Stimulated activated CD4-positive, alpha-beta T cell treated with anti-CD3 and anti-CD28 coated beads, Interleukin-15, amount 100 ng/mL, for 1 hour (primary cell): ENCODE measurements at places on chromosomes 12 and 14.

GRCh38 chr12:116659771-116660481 is 77.9 kb downstream of the SPRING1 start:
- DNase-seq, result no peak

- no peak for DNase-seq
Measured at GRCh38 chr14:87613881-87614280, 379.1 kb downstream of the GALC start.

- DNase-seq, result no peak
Measured at GRCh38 chr14:22668863-22669262, 24.7 kb upstream of the OR6J1 start.

DNA sequence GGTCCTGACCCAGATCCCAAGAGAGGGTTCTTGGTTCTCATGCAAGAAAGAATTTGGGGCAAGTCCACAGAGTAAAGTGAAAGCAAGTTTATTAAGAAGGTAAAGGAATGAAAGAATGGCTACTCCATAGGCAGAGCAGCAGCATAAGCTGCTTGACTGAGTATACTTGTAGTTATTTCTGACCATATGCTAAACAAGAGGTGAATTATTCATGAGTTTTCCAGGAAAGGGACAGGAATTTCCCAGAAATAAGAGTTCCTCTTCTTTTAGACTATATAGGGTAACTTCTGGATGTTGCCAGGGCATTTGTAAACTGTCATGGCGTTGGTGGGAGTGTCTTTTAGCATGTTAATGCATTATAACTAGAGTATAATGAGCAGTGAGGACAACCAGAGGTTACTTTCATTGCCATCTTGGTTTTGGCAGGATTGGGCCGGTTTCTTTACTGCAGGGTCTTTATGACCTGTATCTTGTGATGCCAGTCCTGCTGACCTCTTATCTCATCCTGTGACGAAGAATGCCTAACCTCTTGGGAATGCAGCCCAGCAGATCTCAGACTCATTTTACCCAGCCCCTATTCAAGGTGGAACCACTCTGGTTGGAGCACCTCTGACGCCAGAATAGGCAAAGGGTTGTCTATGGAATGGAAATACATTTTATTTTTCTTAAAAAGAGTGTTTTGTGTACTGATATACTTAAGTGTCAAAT is 113.8 kb downstream of the OTOGL start:
- no peak for DNase-seq

GRCh38 chr14:68539789-68540188 is 253.1 kb downstream of the ZFP36L1 start:
- no peak for DNase-seq

DNA sequence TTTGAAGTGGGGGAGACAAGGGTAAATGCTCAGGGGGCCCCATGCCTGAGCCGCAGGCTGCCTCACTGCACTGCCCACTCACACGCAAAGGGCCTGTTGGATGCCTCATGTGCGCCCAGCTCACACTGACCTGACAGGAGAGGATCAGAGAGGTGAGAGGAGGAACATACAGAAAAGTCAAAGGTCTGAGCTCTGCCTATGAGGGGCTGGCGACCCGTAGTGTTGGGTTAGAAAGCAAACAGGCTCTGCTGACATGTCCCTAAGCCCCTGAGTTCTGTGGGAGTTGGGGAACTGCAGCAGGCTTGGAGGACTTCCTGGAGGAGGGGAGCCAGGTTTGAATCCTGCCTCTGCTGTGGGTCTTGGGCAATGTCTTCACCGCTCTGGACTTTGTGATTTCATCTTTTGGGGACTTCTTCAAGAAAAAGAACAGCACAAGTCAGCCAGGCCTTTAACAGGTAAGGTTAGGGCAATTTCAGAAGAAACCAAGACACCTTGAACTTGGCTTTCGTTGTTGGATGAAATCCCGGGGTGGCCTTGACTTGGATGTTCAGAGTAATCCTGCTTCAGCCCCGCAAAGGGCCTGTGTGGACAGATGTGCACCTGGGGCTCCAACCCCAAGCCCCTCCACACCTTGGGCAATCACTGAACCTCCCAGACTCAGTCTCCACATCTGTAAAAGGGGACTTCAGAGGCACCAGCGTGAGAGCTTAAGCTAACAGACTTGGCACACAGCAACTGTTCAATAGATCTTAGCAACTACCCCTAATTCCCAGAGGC is 116.8 kb downstream of the SCARB1 start:
- DNase-seq, result no peak

GRCh38 chr12:132342251-132343227 is 13.2 kb upstream of the GALNT9 start:
- DNase-seq, result no peak

GRCh38 chr14:45242706-45243105 is 10.3 kb downstream of the MIS18BP1 start:
- no peak for DNase-seq

DNA sequence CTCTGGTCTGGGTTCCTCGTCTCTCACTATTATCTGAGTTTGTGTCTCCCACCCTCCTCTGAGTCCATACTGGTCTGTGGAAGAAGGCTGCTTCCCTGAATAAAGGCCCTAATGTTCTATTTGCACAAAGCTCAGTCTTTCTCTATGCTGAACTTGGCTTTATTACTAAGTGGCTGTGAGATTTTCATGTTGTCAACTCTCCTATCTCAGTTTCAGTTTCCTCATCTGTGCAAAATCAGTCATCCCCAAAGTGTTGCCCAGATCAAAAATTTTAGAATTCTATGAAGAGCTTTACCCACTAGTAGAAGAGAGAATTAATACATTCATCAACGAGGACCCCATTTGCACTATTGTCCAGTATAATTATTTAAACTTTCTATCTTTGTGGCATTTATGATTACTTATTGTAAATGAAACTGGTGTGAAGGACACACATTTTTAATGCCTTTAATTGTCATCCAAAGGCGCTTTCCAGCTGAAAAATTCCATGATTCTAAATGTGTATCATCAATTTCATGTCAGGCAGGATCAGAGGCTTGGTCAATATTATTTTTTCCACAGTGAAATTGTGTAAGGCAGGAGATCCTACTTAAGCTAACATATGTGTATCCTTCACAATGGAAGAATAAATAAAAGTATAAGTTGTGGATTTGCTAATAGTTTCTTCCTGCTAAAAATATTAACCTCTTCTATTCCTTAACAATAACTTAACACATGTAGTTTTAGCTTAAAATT is 79.1 kb upstream of the EEA1 start:
- no peak for DNase-seq

- no peak for DNase-seq
Measured at GRCh38 chr12:46160101-46160980, 108.5 kb downstream of the SLC38A1 start.

DNA sequence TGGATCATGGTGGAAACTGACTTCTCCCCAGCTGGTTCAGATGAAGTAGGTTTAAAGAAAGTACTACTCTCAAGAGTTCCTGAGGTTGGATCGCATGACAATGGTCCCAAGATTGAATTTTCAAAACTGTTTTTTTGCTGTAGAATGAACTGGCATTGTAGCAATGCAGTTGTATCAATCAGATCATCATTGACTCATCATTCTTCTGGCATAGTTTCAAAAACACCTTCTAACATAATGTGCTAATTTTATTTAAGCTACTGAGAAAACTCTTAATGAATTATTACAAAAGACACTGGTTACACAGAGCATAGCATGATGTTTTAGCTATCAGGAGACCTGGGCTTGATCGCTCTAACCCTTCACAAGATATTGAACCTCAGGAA is 384.5 kb upstream of the DCN start:
- no peak for DNase-seq

DNA sequence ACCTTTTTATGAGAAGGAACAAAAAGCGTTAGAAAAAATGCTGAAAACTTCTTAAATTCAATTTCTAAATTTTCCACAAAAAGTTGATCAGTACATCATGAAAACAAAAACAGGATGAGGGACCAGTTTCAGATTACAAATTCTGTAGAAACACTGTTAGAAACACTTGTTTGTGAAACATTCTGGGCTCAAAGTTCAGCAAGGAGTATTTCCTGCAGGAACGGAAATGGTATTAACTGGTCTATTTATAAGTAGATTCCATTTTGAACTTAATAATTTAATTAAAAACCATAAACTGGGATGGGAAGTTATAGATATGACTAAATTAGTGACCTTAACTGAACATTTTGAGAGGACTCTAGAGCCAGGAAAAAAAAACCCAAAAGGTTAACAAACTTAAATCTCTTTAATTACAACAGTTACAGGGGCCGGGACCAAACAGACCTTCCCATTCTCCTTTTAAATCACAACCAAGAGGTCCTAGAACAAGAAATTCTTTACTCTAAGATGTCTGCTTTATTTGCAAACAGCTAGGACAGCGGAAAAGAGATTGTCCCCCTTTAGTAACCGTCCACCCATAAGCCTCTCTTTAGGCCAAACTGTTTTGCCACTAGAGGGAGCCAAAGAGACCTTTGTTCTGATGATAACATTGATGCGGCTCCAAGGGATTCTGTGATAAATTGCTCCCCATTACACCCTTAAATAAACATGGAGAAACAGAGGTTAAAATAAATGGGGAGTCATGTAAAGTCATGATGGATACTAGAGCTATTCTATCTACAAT is 69.0 kb upstream of the RERGL start:
- DNase-seq, result no peak

- no peak for DNase-seq
Measured at GRCh38 chr12:125377093-125377492, 311.9 kb downstream of the AACS start.

- DNase-seq, result no peak
Measured at GRCh38 chr14:104818714-104819161, 17.8 kb downstream of the ZBTB42 start.

- no peak for DNase-seq
Measured at GRCh38 chr14:28771168-28771567, 4.6 kb downstream of the FOXG1 start.

- no peak for DNase-seq
Measured at GRCh38 chr12:132662901-132663755, 24.0 kb downstream of the POLE start.

DNA sequence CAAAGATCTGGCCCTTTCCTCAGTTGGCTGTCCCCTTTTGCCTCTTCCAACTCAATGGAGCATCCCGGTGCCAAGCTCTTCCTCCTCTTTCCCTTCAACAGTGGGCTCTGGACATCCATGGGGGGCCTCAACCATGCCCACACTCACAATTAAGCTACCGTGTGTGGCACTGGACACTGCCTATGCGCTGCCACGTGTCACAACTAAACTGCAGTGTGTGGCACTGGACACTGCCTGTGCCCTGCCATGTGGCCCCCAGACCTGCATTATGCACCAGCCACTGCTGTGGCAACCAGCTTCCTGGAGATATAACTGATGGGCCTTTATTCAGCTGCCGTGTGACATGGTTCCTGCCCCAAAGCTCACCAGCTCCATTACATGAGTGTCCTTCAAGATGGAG is 179.1 kb downstream of the KCNA5 start:
- no peak for DNase-seq

DNA sequence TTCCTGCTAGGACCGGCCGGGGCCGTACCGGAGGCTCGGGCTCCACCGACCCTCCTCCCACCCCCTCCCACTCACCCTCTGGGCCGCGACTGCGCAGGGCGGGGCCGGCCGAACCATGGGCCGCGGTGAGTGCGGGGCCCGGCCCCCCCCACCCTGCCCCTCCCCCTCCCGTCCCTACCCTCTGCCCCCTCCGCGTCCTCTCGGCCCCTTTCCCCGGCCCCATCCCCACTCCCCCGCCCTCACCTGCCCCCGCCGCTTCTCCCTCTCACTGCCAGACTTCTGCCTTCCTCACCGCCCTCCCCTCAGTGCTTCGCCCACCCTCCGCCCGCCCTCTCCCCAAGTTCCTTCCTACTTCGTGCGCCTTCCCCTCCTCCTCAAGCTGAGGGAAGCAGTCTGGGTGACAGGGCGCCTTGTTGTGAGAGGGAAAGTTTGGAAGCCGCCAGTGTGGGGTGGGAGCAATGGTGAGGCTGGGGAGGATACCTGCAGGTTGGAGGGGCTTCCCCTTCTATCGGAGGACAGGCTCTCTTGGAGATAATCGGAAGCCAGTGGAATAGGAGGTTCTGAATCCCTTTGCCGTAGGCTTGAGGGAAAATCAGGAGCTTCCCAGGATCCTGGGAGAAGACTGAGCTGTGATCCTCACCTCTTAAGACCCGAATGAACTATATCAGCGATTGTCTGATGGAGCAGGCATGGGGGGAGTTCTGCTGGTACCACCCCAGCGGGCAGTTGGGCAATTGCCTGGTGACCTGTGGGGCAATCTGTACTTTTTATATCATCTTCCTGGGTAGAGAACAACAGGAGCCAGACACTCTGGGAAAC is 472 bp downstream of the MBD6 start:
- DNase-seq, result no peak

GRCh38 chr14:71270111-71270510 is 362.9 kb downstream of the PCNX1 start:
- no peak for DNase-seq

- DNase-seq, result no peak
Measured at GRCh38 chr12:59030415-59030814, 110.1 kb upstream of the LRIG3 start.

- DNase-seq, result no peak
Measured at GRCh38 chr12:71797531-71797930, 42.0 kb upstream of the TBC1D15 start.

DNA sequence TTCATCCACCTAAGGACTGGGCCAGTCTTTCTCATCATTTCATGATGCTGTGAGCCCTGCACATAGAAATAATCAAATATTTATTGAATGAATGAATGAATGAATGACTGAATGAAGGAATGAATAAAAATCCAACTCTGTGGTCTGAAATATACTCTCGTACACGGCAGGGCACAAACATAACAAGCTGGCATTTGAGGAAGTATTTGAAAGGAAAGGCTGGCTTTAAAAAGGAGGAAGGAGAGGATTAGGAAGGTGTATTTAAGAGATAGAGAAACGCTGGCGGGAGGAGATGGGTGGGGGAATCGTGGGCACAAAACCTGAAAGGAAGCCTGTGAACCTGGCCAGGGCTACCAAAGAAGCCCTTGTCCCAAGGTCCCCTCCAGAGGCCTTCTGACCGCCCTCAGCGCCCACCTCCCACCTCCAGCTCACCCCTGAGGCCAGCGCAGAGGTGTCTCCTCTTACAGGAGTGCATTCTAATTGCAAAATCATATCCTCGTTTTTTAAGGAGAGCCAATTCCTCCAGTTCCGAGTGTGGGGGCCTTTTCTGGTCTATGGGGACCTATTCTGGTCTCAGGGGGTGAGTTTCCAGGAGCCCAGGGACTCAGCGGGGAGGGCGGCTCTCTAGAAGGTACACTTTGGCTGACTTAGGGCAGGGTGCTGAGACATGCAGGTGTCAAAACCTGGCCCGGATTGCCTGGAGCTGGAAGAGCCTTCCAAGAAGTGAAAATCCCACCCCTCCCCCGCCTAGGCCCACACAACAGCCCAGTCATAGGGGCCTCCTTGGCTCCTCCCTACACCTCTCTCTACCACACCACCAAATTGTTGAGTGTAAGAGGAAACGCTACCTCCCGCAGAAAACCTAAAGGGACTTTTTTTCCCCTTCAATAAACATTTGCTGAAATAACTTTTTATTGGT is 8.7 kb upstream of the JDP2 start:
- DNase-seq, result no peak

GRCh38 chr12:8018666-8019581 is 13.6 kb upstream of the FOXJ2 start:
- no peak for DNase-seq

GRCh38 chr12:75917083-75917482 is 114.5 kb downstream of the PHLDA1 start:
- no peak for DNase-seq

- DNase-seq, result no peak
Measured at GRCh38 chr12:71682466-71682865, 3.4 kb upstream of the TMEM19 start.
